ENCODE measurements at places on chromosomes 3 and 15.

- DNase-seq = no peak
Measured at GRCh38 chr3:110686701-110687100, 384.9 kb upstream of the NECTIN3 start.

DNA sequence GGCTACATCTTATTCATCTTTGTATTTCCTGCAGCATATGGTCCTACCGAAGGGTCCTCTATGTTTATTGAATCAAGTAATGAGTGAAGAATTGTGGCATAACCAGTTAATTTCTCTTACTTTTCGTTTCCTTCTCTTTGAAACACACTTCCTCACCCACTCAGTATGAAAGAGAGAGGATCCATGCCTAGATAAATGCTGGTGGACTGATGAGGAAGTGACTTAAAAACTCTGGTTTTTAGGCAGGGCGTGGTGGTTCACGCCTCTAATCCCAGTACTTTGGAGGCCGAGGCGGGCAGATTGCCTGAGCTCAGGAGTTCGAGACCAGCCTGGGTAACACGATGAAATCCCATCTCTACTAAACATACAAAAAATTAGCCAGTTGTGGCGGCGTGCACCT is 2.2 kb upstream of the MB21D2 start:
- no peak for DNase-seq

GRCh38 chr15:82177291-82178010 is 85.1 kb downstream of the EFL1 start:
- no peak for DNase-seq

DNA sequence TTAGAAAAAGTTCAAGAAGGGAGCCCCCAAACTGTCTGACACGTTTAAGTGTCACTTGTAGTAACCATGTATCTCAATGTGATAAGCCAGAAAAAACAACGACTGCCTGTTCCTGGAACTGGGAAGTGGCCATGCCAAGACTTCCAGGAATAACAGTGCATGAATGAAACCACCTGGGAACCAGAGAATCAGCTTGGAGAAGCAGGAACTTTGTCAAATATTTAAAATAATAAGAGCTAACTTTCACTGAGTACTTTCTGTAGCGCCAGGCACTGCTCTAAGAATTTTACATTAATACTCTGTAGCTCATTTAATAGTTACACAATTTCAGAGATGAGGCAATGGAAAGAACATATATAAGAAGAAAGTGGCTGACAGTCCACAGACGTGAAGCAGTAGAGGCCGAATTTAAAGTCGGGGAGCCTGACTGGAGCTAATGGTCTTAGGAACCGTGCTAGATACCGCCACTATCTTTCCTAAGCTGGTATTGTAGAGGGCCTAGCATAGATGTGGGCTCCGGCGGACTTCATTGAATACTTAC is 876 bp downstream of the PLSCR1 start:
- no peak for DNase-seq

GRCh38 chr15:100022806-100023205 is 289.6 kb upstream of the LYSMD4 start:
- DNase-seq = no peak

Measured in stimulated activated CD8-positive, alpha-beta memory T cell treated with anti-CD3 and anti-CD28 coated beads, Interleukin-4, amount 100 ng/mL, for 4 hours (primary cell).